ENCODE measurements at places on chromosomes 13 and 19.

GRCh38 chr19:33641261-33641660, 19.5 kb downstream of the CHST8 start:
- DNase-seq: no peak

DNA sequence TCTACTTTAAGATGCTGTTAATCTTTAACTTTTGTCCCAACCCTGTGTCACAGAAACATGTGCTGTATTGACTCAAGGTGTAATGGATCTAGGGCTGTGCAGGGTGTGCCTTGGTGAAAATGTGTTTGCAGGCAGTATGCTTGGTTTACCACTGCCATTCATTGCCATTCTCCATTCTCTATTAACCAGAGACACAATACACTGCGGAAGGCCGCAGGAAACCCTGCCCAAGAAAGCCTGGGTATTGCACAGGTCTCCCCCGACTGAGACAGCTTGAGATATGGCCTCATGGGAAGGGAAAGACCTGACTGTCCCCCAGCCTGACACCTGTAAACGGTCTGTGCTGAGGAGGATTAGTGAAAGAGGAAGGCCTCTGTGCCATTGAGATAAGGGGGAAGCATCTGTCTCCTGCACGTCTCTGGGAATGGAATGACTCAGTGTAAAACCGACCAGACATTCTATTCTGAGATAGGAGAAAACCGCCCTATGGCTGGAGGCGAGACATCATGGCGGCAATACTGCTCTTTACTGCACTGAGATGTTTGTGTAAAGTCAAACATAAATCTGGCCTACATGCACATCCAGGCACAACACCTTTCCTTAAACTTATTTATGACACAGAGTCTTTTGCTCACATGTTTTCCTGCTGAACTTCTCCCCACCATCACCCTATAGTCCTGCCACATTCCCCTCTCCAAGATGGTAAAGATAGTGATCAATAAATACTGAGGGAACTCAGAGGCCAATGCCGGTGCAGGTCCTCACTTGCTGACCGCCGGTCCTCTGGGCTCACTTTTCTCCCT, 13.1 kb upstream of the ZNF888 start:
- DNase-seq: no peak

- DNase-seq: no peak
Observed at GRCh38 chr13:48437371-48437770, 24.5 kb upstream of the LPAR6 start.

GRCh38 chr13:51066091-51066831, 44.8 kb downstream of the C13orf42 start:
- DNase-seq: peak; percentile 37

DNA sequence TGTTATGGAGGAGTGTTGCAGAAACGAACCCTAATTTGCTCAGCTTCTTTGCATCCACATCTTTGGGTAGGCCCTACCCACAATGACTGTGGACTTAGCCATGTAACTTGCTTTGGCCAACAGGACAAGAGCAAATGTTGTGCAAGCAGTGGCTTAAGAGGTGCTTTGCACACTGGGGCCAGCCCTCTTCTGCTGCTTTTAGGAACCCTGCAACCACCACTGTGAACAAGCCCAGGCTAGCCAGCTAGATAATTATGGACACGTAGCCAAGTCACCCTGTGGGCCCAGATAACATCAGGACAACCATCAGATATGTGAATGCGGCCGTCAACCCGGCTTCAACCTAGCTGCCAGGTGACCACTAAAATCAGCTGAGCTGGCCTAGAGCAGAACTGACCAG, 17.1 kb downstream of the C19orf47 start:
- no peak for DNase-seq

DNA sequence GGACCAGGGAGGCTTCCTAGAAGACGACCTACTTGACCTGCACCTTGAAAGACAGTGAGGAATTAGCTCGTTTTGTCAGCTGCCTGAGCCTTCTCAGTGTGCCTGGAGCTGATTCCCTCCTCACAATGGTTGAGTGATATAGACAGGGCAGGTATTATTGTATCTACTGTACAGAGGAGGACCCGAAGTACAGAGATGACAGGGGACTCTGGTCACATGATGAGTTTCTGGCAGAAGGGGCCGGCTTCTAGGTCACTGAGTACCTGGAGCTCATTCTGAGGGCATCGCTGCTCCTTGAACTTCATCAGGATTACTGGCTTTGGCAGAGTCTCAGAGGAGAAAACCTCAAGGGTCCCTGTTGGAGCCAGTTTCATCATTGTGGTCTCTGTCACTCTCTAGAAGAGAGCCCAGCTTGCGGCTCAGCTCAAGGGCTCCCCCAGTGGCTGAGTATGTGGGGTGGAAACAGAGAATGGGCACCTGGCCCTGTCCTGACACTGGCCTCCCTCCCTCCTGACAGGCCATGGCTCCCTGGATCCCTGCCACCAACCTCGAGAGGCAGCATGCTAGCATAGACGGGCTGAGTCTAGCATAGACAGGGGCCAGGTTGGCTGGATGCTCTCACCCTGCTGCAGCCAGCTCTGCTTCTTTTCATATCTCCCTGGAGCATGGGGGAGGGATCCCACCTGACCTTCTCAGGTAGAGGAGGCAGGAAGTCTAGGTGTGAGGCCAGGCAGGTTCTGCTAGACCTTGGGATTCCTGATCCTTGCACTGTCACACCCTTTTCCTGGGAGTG, 38.7 kb downstream of the NFIX start:
- peak; percentile 79 for DNase-seq

DNA sequence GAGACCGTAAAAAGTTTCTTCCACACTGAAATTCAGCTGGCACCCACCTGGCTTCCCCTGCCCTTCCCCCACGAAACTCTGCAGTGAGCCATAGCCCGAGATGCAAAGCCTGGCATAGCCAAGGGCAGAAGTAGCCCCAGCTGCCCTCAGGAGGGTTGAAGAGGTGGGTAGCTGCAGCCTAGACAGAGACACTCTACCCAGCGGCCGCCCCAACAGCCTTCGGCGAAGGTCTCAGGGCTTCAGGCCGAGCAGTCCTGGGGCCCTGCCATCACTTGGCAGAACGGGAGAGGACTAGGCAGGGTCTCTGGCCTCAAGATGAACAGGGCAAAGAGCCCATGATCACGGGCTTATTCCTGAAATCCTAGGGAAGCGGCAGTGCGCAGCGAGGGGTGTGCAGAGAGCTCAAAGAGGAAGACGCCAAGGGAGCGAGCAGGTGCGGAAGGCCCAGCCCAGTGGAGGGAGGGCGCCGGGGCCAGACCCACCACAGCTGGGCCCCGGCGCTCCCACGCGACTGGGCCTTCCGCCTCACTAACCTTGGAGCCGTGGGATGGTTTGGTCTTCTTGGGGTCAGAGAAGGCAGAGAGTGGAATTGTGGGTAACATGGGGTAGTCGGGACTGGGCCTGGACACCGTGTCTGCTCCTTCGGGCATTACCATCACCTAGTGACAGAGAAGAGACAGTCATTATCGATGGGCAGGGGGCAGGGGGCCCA, 53.2 kb downstream of the MLLT1 start:
- no peak for DNase-seq

DNA sequence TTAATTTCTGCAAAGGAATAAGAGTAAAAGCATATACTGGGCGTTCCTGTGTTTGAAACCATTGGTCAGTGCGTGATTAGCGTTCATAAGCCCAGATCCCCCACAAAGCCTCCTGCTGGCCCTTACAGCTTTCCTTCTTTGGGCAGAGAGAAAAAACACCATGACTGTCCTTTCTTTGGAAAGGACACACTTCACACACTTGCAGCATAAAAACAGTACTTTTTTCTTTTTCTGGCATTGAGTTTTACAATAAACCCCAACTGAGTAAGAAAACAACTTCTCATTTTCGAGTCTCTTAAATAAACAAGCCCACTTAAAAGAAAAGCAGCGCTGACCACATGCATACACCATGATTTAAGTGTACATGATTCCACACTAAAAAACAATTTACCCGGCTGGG, 35.8 kb downstream of the SMAD9 start:
- DNase-seq: no peak

DNA sequence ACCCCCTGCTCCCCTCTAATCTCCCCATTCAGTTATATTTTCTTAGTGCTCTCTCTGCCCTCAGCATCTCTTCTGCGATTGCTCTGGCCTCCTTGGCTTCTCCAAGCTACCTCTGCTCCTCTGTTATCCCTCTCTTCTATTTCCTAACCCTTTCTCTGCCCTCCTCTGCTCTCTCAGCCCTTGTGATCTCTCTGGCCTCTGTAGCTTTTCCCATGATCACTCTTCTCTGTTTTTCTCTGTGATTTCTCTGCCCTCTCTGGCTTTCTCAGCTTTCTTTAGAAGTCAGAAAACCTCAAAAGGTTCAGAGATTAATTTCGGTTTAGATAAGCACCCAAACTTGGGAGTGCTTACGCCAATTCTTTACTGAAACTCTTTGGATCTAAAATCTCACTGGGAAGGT, 795.0 kb downstream of the DIAPH3 start:
- DNase-seq: no peak

- no peak for DNase-seq
Observed at GRCh38 chr13:29865934-29866333, 15.5 kb upstream of the UBL3 start.

DNA sequence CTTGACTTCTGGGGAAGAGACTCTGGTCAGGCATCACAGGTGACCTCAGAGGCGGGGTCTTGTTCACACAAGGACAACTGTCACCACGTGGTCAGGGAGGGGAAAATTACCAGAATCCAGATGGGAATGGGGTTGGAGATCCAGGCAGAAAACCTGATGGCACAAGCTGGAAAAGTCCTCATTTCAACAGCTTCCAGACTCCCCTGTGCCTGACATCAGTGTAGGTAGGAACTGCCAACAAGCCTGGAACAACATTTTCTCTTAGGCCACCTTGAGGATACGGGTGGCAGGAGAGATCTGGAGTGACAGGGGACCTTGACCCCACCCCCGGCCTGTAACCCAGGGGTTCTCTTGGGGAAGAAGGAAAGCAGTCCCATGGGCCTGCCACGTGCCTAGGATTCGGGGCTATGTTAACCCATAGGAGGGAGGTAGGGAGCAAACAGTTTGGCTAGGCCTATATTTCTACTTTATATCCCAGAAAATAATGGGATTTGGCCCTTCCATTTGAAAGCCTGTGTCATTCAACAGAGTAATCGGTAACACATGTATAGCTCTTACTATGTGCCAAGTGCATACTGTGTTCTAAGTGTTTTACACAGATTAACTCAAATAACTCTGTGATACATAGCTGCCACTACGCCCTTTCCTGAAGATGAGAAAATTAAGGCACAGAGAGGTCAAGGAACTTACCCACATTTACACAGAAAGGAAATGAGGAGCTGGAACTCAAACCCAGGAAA, 44.9 kb upstream of the C13orf42 start:
- DNase-seq: no peak

- DNase-seq: no peak
Observed at GRCh38 chr13:105035092-105035491, 1500.4 kb downstream of the EFNB2 start.

- peak; percentile 51 for DNase-seq
Observed at GRCh38 chr19:3556978-3557460, 367 bp downstream of the MFSD12 start.

- DNase-seq: no peak
Observed at GRCh38 chr13:70162141-70162540, 53.9 kb upstream of the KLHL1 start.

DNA sequence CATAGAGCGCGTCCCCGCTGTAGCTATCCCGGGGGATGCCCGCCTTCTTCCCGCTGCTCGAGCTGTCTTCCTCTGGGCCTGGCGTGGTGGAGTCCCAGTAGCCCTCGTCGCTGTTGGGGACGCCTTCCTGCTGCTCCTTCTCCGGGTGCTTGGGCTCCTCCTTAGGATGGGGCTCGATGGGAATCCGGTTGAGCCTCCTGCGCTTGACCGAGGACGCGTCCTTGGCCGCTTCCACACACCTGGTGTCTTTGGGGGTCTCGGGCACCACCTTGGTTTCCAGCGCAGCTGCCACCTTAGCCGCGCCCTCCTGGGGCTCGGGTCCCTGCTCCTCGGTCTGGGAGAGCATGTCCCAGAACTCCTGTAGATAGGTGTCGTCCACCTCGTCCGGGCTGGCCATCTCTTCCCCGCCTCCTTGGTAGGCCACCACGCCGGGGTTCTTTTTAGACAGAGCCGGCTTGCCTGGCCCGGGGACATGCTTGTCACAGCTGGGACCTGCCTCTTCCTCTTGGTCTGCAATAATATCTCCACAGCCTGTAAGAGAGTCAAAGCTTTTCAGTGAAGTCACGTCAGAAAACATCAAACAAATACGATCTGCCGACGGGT, 2.0 kb downstream of the AMER2 start:
- no peak for DNase-seq

- DNase-seq: no peak
Observed at GRCh38 chr19:48248081-48248833, 7.5 kb downstream of the CARD8 start.

DNA sequence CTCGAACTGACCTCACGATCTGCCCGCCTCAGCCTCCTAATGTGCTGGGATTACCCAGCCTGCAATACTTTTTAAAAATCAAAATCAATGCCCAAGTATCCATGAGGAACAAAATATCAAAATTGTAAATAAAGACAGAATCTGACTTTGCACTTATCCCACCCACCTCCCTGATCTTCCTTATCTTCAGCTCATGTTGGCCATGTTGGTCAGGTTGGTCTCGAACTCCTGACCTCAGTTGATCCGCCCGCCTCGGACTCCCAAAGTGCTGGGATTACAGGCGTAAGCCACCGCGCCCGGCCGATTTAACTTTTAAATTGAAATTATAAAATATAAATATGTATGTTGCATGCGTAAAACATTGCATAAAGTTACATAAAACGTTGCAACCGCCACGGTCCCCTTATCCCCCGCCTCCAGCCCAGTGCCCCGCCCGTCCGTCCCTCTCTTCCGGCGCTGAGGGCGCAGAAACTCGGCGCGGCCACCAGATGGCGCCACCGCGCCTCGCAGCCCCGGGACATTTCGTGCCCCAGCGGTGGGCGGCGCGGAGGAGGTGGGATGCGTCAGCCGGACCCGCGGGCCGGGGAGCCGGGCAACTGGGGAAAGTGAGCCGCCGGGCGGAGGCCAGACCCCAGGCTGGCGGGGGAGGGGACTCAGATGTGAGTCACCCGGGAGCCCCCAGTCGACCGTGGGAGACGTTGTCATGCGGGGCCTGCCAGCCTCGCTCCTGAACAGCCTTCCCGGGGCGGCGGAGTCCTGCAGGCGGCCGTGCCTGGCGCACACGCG, 1.5 kb upstream of the GADD45B start:
- peak; percentile 87 for DNase-seq

- no peak for DNase-seq
Observed at GRCh38 chr13:45899406-45899805, 47.9 kb upstream of the SIAH3 start.

DNA sequence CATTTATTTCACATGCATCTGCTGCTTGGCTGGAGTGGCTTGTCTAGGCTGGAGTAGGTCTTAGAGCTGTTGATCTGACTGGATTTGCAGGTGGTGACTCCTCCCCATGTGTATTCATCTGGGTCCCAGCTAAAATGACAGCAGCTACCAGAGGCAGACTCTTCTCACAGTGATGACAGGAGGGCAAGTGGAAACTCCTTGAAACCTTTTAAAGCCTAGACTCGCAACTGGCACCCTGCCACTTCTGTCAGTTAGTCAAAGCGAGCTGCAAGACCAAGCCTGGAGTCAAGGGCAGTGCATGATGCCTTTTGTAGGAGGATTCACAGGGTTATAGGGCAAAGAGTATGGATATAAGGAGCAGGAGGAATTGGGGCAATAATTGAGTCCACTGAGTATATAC, 65.2 kb downstream of the TEX26 start:
- DNase-seq: no peak
